ENCODE measurements at places on chromosomes 13 and 19.

DNA sequence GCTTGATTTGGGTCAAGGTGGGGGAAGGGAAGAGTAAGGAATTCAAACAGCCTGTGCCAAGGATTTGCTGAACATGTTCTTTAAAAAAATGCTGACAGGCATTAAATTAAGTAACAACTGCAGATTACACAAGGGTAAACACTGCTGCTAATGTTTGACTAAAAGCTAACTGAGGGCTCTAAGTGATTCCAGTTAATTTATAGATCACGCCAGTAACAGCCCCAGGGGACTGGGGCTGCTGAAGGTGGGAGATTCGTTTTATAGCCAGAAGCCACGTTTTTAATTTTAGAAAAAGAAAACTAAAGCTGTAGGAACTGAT lies 321.7 kb downstream of the DLEU7 start:
- peak; percentile 63 for DNase-seq

DNA sequence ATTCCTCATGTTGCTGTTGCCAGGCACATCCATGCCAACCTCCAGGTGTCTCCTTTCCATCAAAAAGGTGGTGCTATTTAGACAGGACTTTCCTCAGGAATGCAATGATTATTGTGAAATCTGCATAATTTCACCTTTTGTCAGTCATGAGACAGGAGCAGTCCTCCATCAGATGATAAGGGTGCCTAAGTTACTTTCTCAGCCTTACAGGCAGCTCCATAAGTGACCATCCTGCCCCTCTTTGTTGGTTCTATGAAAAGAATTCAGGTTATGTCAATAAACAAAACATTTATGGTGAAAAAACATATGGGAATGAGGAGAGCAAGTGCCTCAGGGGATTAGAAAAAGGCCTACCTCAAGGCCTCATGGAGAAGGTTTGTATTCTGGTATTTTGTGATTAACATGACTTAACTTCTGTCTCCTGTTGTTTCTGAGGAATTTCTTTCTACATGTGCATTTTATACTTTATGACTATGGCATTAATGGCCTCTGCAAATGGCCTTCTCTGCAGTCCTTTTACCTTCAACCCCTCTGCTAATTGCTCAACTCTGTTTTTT lies 110.3 kb upstream of the DIAPH3 start:
- DNase-seq = no peak

DNA sequence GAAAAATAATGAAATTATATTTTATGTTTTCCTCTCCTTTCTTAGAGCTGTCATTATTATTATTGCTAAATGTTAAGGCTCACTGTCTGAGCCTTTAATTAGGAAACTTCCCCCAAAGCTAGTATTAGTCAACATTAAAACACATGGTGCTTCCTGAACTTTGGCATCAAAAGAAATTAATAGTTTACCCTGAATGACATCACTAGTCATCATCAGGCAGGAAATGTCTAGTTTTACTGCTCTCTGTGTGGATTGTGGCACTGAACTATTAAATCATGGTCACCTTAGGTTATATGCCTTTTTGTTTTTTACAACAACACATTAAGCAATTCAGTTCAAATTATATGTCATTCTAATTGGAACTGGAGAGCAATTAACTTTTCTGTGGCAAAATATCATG lies 595.5 kb downstream of the SLITRK1 start:
- DNase-seq = peak; percentile 20

GRCh38 chr19:7258840-7259395 lies 35.3 kb downstream of the INSR start:
- DNase-seq = no peak

DNA sequence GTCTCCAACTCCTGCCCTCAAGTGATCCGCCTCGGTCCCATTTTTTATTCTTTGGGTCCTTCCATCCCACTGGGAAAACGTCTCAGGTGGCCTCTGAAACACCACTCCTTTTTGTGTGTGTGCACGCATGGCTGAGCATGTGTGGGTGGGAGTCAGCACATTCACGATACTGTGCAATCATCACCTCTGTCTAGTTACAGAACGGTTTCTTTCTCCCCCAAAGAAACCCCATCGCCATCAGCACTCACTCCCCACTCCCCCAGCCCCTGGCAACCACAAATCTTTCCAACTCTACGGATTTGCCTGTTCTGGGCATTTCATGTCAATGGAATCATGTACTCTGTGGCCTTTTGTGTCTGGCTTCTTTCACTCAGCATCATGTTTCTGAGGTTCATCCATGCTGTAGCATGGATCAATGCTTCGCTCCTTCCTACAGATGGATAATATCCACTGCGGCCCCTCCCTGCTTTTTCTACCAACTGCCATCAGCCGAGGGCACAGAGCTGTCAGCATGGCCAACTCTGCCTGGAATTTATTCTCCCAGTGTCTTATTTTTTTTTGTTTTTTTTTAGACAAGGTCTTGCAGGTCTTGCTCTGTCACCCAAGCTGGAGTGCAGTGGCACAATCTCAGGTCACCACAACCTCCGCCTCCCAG lies 9.7 kb downstream of the F2RL3 start:
- DNase-seq = no peak

DNA sequence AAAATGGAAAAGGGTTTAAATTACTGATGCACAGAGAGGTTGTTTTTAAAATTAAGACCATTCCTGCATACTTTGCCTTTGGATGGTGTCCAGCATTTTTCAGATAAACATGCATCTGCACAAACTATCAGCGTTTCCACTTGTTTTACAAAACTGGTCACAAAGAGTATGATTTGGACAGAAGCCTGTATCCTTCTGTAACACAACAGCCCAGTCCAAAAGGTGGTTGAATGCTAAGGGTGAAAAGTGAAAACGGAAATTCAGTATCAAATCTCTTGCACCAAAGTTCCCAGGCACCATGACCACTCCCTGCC lies 21.7 kb upstream of the DOCK9 start:
- DNase-seq = no peak

DNA sequence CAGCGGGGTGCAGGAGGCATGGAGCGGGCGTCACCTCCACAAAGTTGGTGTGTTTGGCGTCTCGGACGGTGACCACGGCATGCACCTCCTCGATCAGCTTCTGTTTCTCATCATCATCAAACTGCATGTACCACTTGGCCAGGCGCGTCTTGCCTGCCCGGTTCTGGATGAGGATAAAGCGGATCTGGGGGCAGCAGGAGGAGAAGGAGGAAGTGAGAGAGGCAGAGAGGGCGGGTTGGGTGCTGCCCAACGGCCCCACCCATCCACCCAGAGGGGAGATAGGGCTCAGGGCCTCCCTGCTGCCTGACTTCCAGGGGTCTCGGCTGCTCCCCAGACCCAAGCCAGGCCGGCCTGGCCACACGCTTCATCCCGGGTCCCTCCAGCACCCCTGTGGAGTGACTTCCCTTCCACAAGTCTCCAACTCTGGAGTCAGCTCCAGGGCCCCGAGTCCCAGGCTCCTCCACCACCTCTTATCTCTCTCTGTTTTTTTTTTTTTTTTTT lies 4.6 kb downstream of the AP2S1 start:
- no peak for DNase-seq

GRCh38 chr19:51644636-51645271 lies 1.9 kb downstream of the SIGLEC14 start:
- no peak for DNase-seq

DNA sequence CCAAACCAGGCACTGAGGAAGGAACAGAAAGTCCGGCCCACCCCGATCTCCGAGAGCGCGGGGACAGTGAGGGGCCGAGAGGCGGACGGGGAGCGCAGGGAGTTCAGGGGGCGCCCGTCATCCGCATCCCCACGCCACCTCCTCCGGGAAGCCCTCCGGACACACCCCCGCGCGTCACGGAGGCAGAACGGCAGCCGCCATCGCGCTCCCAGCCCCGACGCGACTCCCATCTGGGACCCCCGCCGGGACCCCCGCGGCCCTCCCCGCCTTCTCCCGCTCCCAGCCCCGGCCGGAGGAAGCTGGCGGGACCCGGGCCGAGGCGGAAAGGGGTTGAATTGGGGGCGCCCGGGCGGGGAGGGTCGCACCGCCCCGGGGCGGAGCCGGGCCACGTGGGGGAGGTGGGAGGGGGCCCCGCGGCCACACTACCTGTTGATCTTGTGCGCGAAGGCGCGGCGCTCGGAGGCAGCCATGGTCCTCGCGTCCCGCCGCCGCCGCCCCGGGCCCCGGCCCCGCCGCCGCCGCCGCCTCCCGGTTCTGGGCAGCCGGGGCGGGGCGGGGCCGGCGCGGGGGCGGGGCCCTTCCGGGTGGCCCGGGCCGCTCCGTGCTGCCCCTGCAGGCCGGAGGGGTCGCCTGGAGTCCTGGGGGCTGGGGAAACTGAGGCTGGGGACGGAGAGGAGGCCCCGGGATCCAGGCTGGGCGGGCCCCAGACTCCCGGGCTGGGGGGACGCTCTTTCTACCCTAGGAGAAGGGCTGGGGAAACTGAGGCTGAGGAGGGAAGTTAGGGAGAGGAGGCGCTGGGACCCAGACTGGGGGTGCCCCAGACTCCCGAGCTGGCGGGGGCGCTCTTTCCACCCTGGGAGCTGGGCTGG lies at the start of gene DOCK6:
DOCK6 (minus strand) TSS at position 554 of the 869 bp plus-strand sequence; CDS start at position 470, 84 bp downstream.
- peak; percentile 28 for DNase-seq
